ENCODE measurements at places on chromosomes 5 and 9.

DNA sequence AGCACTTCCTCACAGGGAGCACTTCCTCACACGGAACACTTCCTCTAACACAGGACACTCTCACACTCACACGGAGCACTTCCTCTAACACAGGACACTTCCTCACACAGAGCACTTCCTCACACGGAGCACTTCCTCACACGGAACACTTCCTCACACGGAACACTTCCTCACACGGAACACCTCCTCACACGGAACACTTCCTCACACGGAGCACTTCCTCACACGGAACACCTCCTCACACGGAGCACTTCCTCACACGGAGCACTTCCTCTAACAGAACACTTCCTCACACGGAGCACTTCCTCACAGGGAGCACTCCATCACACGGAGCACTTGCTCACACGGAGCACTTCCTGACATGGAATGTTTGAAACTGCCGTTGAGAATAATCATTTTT, 13.4 kb downstream of the POMT1 start:
- DNase-seq = no peak

DNA sequence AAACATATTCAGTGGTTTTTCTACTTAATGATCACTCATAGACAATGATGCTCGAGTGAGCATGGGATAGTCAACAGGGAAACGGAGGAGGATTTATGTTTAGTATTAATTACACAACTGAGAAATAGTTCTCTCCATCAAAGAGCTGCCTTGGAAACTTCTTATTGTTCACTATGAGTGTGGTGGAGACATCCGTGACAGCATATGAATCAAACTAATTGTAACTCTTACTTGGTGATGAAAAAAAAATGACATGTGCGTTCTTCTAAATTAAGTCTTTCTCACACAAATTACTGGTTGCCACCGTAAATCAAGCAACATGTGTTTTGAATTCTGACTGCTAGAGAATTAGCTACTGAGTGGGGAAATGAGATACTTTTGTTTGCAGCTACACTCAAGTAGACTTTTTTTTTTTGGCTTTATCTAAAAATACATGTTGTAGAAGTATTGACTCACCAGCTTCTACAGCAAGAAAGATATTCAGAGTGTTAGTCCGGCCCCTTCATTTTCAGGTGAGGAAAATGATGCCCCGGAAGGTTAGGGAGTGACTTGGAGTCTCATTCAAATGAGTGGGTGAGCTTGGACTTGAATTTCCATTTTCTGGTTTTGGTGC, 179.4 kb downstream of the CFAP90 start:
- DNase-seq = no peak

DNA sequence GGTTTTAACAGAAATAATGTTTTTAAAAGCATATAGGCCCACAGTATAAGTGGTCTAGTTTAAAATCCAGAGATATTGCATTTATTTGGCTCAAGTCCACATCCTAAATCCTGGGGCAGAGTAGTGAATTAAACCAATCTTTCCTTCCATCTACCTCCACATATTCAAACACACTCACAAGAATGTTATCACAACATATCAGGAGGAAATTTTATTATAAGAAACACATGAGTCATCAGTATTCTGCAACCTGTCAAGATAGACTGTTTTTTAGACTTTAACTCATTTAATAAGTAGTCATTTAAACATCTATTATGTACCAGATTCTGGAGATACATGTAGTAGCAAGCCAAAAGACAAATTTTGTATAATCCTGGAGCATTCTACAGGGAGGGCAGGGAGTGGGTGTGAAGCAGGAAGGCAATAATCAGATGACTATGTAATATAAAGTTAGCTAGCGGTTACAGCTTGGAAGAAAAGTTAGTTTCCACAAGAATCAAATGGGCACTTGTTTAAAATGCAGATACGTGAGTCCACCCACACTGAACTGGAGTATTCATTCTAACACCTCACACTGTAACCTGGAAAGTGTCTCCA, 187.3 kb upstream of the PIK3R1 start:
- DNase-seq = no peak

DNA sequence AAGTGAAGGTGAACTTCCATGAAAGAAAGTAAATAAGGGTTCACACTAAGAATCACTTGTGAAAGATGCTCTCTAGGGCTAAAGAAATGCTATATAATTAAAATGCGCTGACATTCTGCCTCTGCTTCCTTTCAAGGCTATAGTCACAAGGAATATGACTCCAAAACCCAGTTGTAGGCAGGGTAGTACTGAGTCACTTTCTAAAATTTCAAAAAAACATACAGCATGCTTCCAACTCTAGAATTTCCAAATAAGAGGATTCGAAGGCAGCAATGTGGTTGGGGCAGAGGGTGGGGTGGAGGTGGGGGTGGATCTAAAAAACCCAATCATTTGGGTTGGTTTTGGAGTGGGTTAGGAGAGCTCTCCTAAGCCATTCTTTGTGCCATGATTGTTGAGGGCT, 84.6 kb downstream of the HMHB1 start:
- DNase-seq = no peak

DNA sequence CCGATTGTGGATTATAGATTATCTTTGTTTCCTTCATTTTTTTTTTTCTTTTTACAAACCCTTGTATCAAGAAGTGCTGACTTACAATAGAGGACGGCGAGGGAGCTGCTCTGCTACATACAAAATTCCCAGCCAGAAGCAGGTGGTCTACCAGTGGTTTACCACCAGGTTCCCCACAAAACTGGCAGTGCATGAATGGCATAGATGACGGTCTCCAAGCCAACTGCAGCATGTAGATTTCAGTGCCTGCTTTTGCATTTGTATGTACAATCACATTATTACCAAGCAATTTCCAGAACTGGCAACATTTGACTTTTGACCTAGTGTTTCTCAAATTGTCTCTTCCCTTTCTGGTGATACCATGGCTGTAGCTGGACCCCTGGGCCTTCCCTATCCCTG, 84.0 kb downstream of the ACER2 start:
- DNase-seq = no peak

- DNase-seq = no peak
These were observed 19.5 kb downstream of the MYMK start for GRCh38 chr9:133505186-133505830.

DNA sequence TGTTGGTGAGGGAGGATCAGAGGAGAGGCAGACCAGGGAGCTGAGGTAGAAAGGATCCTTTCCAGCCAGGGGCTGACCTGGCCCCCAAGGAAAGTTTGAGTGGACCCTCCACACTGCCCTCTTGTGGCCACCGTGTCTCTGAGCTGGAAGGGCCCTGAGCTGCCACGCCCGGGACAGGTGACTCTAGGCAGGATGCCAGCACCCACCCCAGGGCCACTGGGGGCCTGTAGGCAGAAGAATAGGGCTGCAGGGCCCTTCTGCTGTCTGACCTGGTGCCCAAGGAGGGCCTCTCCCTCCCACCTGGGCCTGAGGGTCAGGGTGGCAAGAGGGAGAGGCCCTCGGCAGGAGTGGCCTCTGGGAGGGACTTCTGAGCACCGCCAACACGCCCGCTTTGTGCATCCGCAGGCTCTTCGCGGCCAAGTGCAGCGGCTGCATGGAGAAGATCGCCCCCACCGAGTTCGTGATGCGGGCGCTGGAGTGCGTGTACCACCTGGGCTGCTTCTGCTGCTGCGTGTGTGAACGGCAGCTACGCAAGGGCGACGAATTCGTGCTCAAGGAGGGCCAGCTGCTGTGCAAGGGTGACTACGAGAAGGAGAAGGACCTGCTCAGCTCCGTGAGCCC, 76.8 kb downstream of the LMX1B start:
- DNase-seq = peak; percentile 57

DNA sequence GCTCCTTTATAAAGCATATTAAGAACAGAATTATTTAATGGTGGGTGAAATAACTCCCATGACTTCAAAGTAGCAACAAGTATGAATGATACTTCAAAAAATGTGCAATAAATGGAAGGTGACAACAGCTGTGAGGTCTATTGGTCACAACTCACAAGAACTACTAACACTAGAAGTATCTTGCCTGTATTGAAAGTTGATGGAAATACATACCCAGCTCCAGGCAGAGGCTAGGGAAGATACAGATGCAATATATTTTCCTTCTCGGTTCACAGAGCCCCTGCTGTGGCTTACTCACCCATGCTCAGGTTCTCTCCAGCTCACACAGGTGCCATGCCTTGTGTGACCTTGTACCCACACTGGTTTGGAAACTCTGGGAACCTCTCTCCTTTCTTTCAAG, 133.8 kb downstream of the LIFR start:
- no peak for DNase-seq

DNA sequence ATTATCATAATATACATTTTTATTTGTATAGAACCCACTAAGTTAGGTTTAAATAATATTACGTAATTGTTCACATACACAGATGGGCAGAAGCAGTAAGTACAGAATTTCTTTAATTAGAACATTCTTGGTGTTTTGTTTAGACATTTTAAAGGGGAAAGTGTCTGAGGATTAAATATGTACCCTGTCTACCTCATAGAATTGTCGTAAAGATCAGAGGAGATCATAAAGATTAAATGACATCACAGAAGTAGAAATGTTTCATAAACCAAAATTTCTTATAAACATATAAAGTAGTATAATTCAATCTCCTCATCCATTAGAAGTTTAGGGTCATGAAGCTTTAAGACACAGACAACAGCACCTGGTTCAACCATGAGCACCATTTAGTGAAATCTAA, 20.1 kb downstream of the DEPDC1B start:
- DNase-seq = no peak

DNA sequence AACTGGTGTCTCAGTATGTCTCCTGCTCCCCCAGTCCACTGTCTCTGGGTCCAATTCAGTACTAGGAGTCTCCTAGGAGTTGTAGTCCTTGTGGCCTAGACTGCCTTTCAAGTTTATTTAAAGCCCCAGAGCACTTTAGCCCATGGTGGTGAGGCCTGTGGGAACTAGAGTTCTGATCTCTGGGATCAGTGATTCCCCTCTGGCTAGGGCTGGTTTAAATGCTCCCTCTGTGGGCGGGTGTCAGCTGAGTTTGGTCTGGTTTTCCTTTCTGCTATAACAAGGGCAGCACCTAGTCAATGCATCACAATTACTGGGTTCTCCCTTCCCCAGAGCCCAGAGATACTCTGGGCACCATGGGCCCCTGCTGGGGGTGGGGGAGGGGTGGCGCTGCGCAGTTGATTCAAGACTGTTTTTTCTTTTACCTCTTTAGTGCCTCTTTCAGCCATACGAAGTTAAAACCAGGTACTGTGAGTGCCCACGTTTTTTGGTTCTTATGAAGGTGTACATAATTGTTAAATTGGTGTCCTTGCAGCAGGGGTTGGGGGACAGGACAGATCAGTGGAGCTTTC, 9.3 kb upstream of the SLC36A3 start:
- DNase-seq = no peak

DNA sequence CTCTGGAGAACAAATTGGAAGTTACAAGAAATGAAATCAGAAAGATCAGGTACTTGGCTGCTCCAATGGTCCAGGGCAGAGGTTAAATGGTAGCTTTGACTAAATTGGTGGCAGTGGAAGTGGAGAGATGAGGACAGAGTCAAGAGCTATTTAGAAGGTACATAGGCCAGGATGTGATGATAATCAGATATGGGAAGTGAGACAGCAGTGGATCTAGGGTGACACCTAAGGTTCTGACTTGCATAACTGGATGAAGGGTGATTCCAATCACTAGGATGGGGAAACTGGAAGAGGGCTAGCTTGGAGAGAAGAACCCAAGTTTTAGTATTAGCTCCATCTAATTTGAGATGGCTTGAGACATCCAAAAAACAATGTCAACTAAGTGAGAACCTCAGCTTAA, 24.0 kb upstream of the NDUFB6 start:
- no peak for DNase-seq

GRCh38 chr5:38465061-38465460, 91.4 kb downstream of the LIFR start:
- no peak for DNase-seq

Measured in activated CD4-positive, alpha-beta T cell treated with anti-CD3 and anti-CD28 coated beads for 24 hours (primary cell).